WTC11 (cell line): ENCODE measurements at places on chromosomes 11 and 22. TPM values are rescaled to one million over a fixed set of nuclear protein-coding genes. Genes with fewer than 3 reads are reported as not detected.

The KRTAP5-2 gene
- total RNA-seq = not detected in 3 replicates

The APOA1 gene
- total RNA-seq = 2.1 to 4.4 TPM (median 3.2 TPM) in 3 replicates

GRCh38 chr22:37484480-37485394, 1.4 kb downstream of the MFNG start:
- H3K36me3 ChIP-seq = no peaks in the 10 kb centered on the region
- no peak for DNase-seq
- no peak overlapping the region for H3K4me3 ChIP-seq
- peaks cover 44% of the 10 kb centered on the region for H3K4me1 ChIP-seq
- no peaks in the 10 kb centered on the region for H3K27me3 ChIP-seq

GRCh38 chr11:126344141-126345080, 11.1 kb upstream of the ST3GAL4 start:
- DNase-seq = no peak
- H3K4me3 ChIP-seq = no peak overlapping the region
- H3K4me1 ChIP-seq = peaks cover 49% of the 10 kb centered on the region
- H3K27ac ChIP-seq = no peak overlapping the region
- no peaks in the 10 kb centered on the region for H3K27me3 ChIP-seq

GRCh38 chr11:45180179-45180847, 33.9 kb downstream of the PRDM11 start:
- DNase-seq = peak; percentile 63
- peak overlapping the region; percentile 82 for H3K4me3 ChIP-seq
- H3K27me3 ChIP-seq = peaks cover 9% of the 10 kb centered on the region; the same call in 1 of the 2 replicates
- no peaks in the 10 kb centered on the region for H3K36me3 ChIP-seq
